ENCODE measurements at places on chromosomes 6 and 20. TPM values are rescaled to one million over a fixed set of nuclear protein-coding genes. Genes with fewer than 3 reads are reported as not detected.

RAET1E gene
- total RNA-seq, result not detected

TREML1 gene
- not detected for total RNA-seq

NKX2-2 gene
- not detected for total RNA-seq

GTSF1L gene
- not detected for total RNA-seq

ME1 gene
- 20.0 TPM for total RNA-seq

UBE2C gene
- total RNA-seq, result 110 TPM

RRAGD gene
- 0.16 TPM for total RNA-seq

OPRM1 gene
- total RNA-seq, result not detected

CYP39A1 gene
- 3.4 TPM for total RNA-seq

PREX1 gene
- total RNA-seq, result 2.8 TPM

DNMT3B gene
- 2.3 TPM for total RNA-seq

MYCT1 gene
- 0.48 TPM for total RNA-seq

WFDC2 gene
- total RNA-seq, result 0.26 TPM

ARG1 gene
- not detected for total RNA-seq

CABLES2 gene
- 3.7 TPM for total RNA-seq

SIRPB2 gene
- total RNA-seq, result not detected

JPH2 gene
- 0.16 TPM for total RNA-seq

C20orf202 gene
- total RNA-seq, result not detected

TRPC4AP gene
- total RNA-seq, result 78.5 TPM

BPIFA1 gene
- total RNA-seq, result not detected

MACROD2 gene
- 0.96 TPM for total RNA-seq

KHDC1 gene
- 3.5 TPM for total RNA-seq

RAET1G gene
- total RNA-seq, result 0.13 TPM

CST3 gene
- total RNA-seq, result 801 TPM

SLC17A2 gene
- total RNA-seq, result not detected

CRISP3 gene
- not detected for total RNA-seq

SEL1L2 gene
- total RNA-seq, result not detected

GPR6 gene
- not detected for total RNA-seq

PKIB gene
- 2.6 TPM for total RNA-seq

F13A1 gene
- total RNA-seq, result 0.32 TPM

CDKAL1 gene
- total RNA-seq, result 9.3 TPM
